ENCODE measurements at places on chromosomes 12 and 14.

DNA sequence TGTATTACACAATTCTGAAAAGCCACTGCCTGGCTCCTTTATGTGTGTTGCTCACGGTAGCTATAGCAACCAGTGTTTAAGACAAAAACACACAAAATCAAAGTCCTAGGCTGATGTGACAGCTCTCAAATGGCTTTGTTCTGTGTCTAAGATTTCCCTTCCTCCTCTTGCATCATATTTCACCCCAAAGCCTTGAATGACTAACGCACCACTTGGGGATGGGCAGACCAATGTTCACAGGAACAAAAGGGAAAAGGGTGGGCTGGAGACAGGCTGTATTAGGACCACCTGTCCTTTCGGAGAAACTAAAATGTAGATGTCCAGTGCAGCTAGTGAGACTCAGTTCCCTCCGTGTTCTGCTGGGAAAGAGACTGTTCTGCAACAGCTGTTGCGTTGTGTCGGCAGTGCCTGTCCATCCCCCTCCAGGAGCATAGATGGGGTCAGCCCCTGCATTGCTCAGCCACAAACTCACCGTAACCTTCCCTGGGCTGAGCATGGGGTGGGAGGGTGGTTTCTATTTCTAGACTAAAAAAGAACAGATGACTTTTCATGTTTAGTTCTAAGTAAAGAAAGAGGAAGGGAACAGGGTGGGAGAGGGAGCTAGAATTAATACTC lies 26.8 kb upstream of the DAAM1 start:
- DNase-seq: peak; percentile 38

DNA sequence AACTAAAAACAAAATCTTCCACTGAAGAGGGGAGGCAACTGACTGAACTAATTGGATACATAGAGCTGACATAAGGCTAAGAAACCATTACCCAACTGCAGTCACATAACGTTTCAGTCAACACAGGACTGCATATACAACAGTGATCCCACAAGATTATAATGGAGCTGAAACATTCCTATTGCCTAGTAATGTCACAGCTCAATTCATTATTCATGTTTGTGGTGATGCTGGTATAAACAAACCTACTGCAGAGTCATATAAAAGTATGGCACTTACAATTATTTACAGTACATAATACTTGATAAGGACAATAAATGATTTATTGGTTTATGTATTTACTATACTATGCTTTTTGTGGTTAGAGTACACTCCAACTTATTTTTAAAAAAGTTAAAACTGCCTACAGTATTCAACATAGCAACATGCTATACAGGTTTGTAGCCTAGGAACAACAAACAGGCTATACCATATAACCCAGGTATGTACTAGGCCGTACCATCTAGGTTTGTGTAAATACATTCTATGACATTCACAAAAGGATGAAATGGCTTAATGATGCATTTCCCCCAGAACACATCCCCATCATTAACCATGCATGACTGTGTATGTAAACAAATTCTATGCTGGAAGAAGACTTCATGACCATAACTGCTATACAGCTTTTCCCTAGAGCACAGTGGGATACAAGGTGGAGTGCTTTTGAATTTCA lies 4.3 kb downstream of the NAP1L1 start:
- DNase-seq: no peak

DNA sequence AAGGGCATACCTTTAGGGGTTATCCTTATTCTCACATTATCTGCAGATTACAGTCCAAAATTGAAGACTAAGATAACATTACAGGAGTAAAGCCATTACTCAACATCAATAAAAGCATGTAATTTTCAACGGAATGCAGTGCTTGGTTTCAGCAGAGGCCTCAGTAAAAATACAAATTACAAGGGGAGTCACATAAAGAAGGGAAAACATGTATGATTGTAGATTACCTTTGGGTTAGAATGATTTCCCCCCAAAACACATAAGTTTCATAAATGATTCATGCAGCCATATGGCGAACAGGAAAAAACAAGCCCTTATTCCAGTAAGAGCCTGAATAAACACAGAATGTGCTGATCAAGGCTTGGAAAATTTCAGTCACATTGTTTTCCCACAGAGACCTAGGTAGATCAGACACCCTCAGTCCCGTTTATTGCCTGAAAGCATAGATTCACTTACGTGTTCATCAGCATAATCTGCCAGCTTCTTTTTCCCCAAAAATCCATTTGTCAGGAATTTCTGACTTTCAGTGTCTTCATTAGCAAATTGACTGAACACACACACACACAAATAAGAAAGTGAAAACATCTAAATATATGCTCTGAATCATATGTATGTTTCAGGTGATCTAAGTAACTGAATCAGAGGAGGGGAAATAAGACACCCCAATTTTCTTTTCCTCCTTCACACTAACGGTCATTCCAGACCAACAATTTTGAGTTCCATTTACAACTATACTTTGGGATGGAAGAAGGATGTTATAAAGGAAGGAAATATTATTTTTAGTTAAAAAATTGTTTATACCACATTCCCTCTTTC lies 37.5 kb downstream of the SLC38A4 start:
- DNase-seq: no peak

- DNase-seq: no peak
These were observed 18.1 kb upstream of the KIF26A start for GRCh38 chr14:104120281-104120741.

GRCh38 chr12:2057041-2057794 lies 4.4 kb downstream of the CACNA1C start:
- DNase-seq: no peak

DNA sequence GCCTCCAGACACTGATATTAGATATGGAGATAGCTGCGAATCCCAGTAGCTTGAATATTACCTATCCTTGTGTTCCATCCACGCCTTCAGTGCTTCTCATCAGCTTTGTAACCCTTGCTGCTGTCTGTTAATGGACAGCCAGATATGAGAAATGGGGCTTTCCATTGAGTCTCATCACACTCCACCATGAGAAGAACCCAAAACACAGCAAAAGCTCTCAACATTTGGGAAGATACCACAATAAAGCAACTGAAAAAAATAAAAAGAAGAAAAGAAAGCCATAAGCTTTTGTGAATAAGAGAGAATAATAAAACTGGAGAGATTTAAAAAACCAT lies 225.4 kb downstream of the GALC start:
- DNase-seq: no peak

GRCh38 chr12:93990832-93991803 lies 157.3 kb upstream of the PLXNC1 start:
- no peak for DNase-seq

GRCh38 chr14:106268013-106268727 lies 741.8 kb downstream of the TMEM121 start:
- peak; percentile 75 for DNase-seq

DNA sequence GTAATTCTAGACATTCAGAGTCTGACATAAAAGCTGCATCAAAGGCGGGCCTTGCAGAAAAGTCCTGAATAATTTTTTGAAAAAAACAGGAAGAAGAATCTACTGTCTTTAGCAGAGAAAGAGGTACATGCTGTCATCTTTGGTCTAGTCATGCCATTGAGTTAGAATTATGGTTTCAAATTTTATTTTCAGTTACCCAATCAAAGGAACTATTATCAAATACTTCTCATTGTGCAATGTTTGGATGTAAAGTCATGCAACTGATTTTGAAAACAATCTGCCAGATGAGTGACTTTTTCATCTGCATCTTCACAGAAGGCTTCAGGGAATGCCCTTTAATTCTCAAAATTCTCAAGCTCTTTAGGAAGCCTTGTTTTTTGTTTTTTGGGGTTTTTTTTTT lies 803.5 kb downstream of the FLRT2 start:
- DNase-seq: no peak

GRCh38 chr14:22099942-22100763 lies 426.5 kb upstream of the OR4E1 start:
- DNase-seq: peak; percentile 64

GRCh38 chr14:51507511-51507905 lies 144.2 kb upstream of the FRMD6 start:
- no peak for DNase-seq

DNA sequence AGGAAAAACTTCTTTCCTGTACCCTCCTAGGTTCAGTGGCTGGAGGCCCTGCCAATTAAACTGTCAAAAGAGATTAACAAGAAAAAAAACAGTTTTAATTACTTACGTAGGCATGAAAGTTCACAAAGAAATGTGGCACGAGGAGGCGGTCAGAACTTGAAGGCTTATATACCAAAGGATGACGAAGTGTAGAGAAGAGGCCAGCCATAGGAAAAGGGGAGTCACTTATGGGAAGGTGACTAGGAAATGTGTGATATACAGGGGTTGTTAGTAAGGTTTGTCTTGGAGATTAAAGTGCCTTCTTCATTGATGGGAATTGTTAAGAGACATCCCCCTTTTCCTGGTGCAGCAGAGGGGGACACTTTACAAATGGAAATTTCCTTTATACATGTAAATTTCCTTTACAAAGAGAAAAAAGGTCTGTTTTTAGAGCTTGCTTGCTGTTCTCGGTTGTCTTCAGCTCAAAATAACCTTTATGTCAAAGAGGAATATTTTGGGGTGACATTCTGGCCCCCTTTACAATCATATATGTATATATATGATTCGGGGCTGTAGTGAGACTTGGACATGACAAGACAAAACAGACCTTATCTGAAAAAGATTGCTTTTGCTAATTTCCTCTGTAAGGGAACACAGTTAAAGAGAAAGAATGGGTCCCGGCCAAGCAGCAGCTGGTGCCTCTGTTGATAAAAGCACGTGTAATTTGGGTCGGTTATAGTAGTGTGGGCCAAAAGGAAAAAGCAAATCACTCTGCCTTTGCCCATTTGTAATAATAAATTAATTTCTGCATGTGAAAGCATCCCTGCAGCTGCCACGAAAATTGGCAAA lies 38.6 kb downstream of the SYNE2 start:
- no peak for DNase-seq

DNA sequence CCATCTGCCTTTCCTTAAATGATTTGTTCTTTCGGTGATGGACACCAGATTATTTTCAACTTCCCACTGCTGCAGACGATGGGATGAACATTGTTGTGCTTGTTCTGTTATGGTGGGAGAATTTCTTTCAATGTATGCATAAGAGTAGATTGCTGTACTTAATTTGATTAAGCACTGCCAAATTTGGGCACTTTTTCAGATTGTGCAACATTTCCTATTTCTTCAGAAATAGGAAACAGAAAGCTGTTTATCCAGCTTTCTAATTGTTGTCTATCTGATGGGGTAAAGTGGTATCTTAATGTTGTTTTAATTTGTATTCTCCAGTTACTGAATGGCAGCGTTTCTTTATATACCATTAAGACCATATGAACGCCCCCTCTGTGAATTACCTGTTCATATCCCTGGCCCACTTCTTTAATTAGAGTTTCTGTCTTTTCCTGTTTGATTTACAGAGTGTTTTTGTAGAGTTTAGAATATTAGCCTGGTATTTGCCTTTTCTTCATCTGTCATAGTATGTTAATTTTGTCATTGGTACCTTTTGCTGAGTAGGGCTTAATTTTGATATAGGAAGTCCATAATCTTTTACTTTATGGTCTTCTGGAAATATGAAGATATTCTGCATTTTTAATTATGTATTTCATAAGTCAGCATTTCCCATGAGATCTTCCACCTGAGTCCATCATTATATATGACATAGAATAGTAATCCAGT lies 59.6 kb downstream of the DIP2B start:
- no peak for DNase-seq

- DNase-seq: no peak
These were observed 17.7 kb downstream of the NUBPL start for GRCh38 chr14:31578792-31579501.

- DNase-seq: peak; percentile 77
These were observed 2.8 kb upstream of the HOXC8 start for GRCh38 chr12:54005853-54006558.

DNA sequence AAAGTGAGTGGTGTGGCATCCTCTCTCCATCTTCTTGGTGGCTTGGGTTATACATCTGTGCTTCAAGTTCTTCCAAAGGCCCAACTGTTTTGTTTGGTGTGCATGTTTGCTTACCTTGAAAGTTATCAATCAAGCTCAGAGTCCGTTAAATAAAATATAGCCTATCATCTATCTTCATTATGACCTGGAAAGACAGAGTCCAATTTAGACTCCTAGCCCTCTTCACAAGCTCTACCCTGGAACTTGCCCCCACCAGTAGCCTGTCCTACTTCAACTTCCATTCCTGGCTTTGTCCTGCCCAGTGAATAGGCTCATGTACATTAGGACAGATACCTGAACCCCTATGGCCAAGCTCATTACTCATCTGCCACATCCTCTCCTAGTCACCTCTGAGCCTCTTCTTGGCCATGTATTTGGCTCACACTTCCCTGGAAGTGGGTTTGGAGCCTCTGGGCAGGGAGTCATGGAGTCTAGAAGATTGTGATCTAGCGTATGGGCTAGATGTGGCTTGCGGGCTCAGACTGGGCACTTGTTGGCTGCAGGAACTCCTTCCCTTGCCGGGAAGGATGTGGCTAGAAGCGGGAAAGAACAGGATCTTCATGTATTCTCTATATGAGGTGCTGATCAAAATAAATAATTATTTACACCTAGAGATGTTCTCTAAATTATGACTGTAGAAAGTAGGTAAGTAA lies 6.4 kb upstream of the SSTR1 start:
- DNase-seq: no peak

GRCh38 chr12:65168681-65169319 lies 583 bp upstream of the LEMD3 start:
- DNase-seq: peak; percentile 35

- DNase-seq: no peak
These were observed 25.0 kb downstream of the RXYLT1 start for GRCh38 chr12:63804746-63805145.

- no peak for DNase-seq
These were observed 157.0 kb upstream of the RBM19 start for GRCh38 chr12:114123108-114123507.

DNA sequence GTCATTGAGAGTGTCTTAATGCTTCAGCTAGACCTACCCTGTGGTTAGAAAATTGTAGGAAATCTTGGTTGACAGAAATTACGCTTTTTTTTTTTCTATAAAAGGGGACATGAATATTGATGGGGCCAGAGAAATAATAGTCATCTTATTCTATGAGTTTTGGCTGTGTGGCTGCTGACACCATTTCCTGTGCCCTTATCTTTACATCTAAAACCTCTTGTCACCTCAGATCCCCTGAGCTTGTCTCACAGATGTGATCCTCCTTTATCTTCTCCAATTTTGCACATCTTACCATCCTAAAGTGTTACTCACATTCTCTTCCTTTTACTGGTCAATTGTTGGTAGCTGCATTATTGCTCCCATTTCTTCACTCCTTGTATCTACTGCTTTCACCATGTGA lies 36.1 kb downstream of the ASCL1 start:
- peak; percentile 5 for DNase-seq

GRCh38 chr14:96576937-96577336 lies 74.8 kb downstream of the PAPOLA start:
- DNase-seq: no peak

Data from CD4-positive, alpha-beta memory T cell (primary cell).